Memory B cell (primary cell): ENCODE measurements at places on chromosomes 1 and 21.
A peak's percentile ranks its signal among the peaks of the same experiment; 100 is the strongest.

GRCh38 chr1:8831340-8831739 is 13.9 kb upstream of the RERE start:
- H3K4me1 ChIP-seq = peaks cover 9% of the 10 kb centered on the region
- H3K4me3 ChIP-seq = no peak overlapping the region
- H3K27me3 ChIP-seq = no peaks in the 10 kb centered on the region
- H3K27ac ChIP-seq = no peak overlapping the region
- DNase-seq = no peak

DNA sequence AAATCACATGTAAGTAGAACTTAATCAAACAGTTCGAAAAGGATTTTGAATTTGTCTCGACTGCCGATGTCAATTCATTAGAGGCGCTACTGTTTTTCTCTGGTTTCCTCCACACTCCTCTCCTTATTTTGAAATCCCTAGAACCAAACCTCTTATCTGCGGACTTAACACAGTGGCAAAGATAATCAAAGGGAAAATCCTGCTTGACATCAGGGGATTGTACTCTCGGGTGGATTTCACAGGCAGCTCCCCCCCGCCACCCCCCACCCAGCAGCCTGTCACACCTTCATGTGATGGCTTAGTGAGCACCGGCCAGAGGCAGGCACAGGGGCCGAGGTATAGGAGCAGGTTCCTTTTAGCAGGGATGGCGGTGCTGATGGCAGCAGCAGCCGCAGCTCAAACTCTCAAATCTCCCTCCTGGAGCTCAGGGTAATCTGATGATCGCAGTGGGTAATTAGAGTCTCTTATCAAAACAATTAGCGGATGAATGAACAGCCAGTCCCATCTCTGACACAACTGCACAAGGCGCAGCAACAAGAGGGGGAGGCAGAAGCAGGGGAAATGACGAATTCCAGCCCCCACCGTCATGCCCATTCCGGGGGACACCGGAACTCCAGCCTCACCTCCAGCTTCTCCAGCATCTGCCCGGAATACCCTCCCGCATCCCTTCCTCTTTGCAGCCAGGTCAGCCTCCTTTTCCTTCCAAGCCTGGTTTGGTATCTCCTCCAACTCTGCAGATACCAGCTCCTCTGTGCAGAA is 80.3 kb downstream of the SSBP3 start:
- no peak overlapping the region for H3K4me3 ChIP-seq
- no peaks in the 10 kb centered on the region for H3K27me3 ChIP-seq
- no peaks in the 10 kb centered on the region for H3K36me3 ChIP-seq
- peaks cover 24% of the 10 kb centered on the region for H3K4me1 ChIP-seq

DNA sequence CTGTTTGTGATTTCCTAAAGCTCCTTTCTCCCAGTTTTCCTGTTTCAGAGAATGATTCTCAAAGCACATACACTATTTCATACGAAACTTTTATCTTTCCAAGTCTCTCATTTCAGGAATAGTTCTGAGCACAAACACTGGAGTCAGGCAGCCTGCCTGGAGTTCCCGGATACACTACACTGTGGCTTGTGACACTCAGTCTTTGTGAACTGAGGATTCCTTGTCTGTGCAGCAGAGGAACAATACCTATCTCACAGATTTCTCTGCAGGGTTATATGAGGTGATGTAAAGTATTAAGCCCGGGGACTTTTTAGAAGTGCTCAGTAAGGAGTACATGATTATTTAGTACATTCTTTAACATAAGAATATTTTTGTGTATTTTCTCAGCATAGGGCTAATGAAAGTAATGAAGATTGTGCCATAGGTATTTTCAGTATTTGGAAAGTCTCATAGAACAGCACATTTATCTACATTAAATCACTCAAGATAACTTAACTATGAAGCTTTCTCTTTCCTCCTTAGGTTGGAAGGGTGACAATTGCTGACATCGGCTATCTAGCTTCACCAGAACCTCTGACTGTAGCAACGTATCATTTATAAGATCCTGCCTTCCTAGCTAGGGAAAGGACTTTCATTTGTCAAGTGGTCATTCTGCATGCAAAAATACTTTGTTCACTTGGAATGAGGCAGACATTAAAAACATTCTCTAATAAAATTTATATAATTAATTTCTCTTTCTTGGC is 12.9 kb downstream of the GBP2 start:
- H3K27me3 ChIP-seq = no peaks in the 10 kb centered on the region
- H3K27ac ChIP-seq = no peak overlapping the region
- H3K4me1 ChIP-seq = no peaks in the 10 kb centered on the region
- DNase-seq = no peak

DNA sequence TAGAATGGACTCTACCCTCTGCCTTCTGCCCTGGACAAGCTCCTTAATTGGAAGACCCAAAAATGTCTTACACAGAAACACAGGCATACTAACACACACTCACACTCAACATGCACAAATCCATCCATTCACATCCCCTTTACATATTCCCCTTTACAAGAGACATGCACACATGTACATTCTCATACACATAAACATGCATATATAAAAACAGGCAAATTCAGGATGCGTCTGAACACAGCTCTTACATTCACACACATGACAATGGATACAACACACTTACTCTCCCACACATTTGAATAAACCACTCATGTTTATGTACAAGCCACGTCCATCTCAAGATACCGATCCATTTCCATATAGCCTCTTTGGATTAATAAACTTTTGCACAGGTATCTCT is 84.4 kb downstream of the HMGB4 start:
- no peaks in the 10 kb centered on the region for H3K4me1 ChIP-seq
- H3K36me3 ChIP-seq = no peaks in the 10 kb centered on the region
- DNase-seq = no peak
- no peak overlapping the region for H3K27ac ChIP-seq
- no peak overlapping the region for H3K4me3 ChIP-seq

DNA sequence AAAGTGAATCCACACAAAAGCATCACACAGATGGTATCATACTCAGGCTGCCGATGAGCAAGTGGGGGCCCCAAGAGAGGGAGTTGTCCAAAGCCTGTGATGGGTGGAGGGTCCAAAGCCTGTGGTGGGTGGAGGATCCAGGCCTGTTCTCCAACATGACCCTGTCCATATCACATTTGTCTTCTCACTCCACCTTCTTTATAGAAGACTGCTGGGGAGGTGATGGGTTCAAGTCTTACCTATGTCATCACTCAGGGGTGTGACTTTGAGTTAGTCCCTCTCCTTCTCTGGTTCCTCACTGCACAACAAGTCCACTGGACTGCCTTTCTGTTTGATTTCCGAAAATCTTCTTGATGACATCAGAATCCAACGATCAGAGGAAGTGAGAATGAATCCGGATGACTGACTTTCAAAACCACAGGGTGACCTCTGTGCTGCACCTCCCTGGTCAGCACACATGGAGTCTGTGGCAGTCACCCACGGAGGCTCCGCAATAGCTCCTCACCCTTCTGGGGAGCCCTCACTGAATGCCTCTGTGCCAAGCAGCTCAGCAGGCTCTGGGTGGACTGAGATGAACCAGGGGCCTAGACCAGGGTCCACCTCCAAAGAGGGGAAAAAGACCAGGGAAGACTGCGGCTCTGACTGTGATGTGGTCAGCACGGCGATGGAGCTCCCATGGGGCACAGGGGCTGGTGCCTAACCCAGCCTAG is 166.8 kb downstream of the HIVEP3 start:
- H3K4me1 ChIP-seq = peaks cover 47% of the 10 kb centered on the region
- H3K27ac ChIP-seq = peak overlapping the region; percentile 98
- H3K36me3 ChIP-seq = no peaks in the 10 kb centered on the region
- no peaks in the 10 kb centered on the region for H3K27me3 ChIP-seq
- H3K4me3 ChIP-seq = peak overlapping the region; percentile 50

DNA sequence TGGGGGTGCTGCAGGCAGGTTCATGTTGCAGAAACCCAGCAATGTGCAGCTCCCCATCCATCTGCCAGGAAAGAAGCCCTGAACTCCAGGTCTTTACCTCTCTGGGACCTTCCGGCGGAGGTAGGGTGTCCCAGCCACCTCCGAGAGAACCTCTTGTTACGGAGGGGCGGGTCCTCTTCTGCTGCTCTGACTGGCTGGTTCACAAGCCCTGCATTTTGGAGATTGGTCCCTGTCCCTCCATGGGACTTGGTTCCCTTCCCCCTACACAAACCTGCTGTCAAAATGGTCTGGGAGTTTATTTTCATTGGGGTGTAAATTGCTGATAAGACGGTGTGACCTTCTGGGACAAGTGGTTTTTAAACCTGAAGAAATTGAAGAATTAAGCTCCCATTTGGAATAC is 8.0 kb upstream of the CELSR2 start:
- no peak overlapping the region for H3K4me3 ChIP-seq
- H3K4me1 ChIP-seq = peaks cover 19% of the 10 kb centered on the region
- H3K27ac ChIP-seq = no peak overlapping the region
- DNase-seq = no peak

- H3K4me3 ChIP-seq = no peak within 1 kb of the TSS
- peaks cover 18% of the 10 kb centered on the region for H3K27me3 ChIP-seq
- no peak within 1 kb of the TSS for H3K27ac ChIP-seq
- no peaks in the 10 kb centered on the region for H3K36me3 ChIP-seq
- peaks cover 3% of the 10 kb centered on the region for H3K4me1 ChIP-seq
- no peak for DNase-seq
These were observed at the start of gene KAZN for GRCh38 chr1:14598498-14599182. Gene KAZN, plus strand, starts transcription at chr1:14598685.

GRCh38 chr1:228735871-228736586 is 750 bp downstream of the RHOU start:
- H3K27ac ChIP-seq = no peak overlapping the region
- peak overlapping the region; percentile 56 for H3K4me3 ChIP-seq

- H3K4me1 ChIP-seq = no peaks in the 10 kb centered on the region
- no peaks in the 10 kb centered on the region for H3K36me3 ChIP-seq
- no peak overlapping the region for H3K27ac ChIP-seq
These were observed 284.9 kb upstream of the RUNX1 start for GRCh38 chr21:35333831-35334618.

GRCh38 chr1:201140235-201140940 is 13.4 kb upstream of the ASCL5 start:
- DNase-seq = no peak
- no peak overlapping the region for H3K27ac ChIP-seq
- H3K27me3 ChIP-seq = no peaks in the 10 kb centered on the region
